ENCODE measurements at places on chromosomes 2 and 18.

GRCh38 chr2:21379140-21379539, 255.4 kb downstream of the TDRD15 start:
- no peak for DNase-seq

- no peak for DNase-seq
Observed at GRCh38 chr18:49514577-49514976, 27.5 kb upstream of the C18orf32 start.

- no peak for DNase-seq
Observed at GRCh38 chr18:33923980-33924379, 300.7 kb downstream of the NOL4 start.

DNA sequence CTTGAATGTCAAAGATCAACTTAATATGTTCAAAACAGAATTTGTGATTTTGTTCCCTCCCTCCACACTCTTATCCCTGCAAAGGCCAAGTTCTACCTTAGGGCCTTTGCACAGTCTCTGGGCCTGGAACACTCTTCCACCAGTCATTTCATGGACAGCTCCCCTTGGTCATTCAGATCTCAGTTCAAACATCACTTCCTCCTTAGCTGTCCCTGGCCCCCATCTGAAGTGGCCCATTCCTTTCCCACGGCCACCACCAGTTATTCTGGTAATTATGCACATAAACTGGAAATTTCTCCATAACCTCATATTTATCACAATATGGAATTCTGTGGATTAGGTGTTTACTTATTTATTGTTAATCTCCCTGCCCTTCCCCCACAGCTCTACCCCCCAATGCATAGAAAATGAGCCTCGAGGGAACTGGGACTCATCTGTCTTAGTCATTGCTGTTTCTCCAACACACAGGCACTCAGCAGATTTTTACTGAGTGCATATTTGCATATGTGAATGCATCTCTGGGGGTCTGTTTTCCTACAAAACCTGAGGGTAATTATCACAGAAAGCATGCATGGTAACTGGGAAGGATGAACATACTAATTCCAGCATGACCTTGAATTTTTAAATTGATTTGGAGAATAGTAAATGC, 35.5 kb upstream of the SPTBN1 start:
- DNase-seq: no peak

- DNase-seq: no peak
Observed at GRCh38 chr2:41905597-41906337, 142.1 kb upstream of the PKDCC start.

DNA sequence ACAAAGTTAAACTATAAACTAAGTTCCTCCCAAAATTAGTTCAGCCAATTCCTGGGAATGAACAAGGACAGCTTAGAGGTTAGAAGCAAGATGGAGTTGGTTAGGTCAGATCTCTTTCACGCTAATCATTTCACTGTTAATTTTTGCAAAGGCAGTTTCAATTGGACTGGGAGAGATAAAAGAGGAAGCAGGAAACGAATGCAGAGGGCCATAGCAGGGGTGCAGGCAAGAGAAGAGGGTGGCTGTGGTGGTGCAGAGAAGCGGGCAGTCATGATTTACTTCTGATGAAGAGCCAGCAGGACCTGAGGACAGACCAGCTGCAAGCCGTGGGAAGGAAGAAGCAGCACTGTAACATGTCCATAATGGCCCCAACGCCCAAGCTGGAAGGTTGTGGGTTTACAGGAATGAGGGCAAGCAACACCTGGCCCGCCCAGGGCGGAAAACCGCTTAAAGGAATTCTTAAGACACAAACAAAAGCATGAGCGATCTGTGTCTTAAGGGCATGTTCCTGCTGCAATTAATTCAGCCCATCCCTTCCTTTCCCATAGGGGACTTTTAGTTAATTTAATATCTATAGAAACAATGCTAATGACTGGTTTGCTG, 4.1 kb upstream of the RMP24 start:
- no peak for DNase-seq

- no peak for DNase-seq
Observed at GRCh38 chr2:108349571-108349928, 28.2 kb upstream of the SULT1C4 start.

- DNase-seq: no peak
Observed at GRCh38 chr2:56801214-56801613, 617.4 kb downstream of the CCDC85A start.
